ENCODE measurements at places on chromosomes 3 and 15.

GRCh38 chr3:128590948-128591347 is 59.7 kb downstream of the RPN1 start:
- no peak for DNase-seq

DNA sequence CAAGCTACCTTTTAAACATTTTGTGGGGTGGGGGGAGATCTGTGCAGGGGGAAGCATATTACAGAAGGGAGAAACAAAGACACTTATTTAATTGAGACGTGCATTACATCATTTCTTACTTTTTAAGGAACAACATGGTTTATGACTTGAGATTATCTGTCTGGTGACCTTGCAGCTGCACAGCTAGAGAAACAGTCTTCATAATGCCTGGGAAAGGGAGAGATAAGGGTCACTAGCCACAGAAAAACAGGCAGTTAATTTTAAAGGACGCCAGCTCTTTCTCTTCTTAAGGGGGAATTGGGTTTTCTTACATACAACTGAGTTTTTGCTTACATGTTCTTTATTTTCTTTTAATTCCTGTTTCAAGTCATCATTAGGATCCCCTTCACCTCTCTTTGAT is 147.9 kb downstream of the SST start:
- no peak for DNase-seq

- no peak for DNase-seq
Measured at GRCh38 chr3:161100994-161101393, 4.2 kb downstream of the B3GALNT1 start.

GRCh38 chr3:120802916-120803315 is 60.4 kb downstream of the GTF2E1 start:
- no peak for DNase-seq

DNA sequence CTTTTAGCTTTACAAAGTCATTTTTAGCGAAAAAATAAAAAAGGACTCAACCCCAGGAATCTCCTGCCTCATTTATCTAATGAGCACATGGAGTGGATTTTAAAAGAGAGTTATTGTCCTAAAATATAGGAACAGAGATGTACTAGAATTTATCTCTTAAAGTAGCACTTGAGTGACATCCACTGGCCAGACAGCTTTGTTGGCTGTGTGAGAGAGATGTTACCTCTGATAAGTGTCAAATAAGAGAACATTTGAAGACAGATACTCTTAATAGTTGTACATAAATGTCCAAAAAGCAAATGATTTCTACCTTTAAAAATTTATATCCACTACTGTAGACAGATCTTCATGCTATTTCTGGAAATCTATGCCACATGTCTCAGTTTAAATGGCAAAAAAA is 12.3 kb upstream of the MFSD1 start:
- DNase-seq, result no peak

GRCh38 chr15:68734352-68734751 is 86.3 kb downstream of the ANP32A start:
- DNase-seq, result no peak

- DNase-seq, result no peak
Measured at GRCh38 chr15:85125056-85125661, 143.5 kb downstream of the PDE8A start.

- no peak for DNase-seq
Measured at GRCh38 chr15:59330649-59331048, 42.0 kb downstream of the MYO1E start.

DNA sequence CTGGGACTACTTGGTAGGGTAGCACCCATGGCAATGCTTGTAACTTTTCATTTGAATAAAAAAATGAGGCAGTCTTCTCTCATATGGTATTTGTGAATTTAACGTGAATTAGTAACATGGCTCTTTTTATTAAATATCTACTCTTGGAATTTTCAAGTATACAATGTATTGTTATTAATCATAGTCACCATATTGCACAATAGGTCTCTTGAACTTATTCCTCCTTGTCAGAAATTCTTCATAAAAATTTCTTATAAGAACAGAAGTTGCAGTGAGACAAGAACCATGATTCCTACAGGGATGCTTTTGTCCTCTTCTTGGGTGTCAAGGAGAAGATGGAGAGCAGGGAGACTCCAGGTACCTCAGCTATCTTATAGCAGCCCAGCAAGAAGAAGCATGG is 203.8 kb upstream of the FEZF2 start:
- no peak for DNase-seq

GRCh38 chr3:71142441-71143161 is 440.9 kb downstream of the FOXP1 start:
- DNase-seq, result no peak

GRCh38 chr3:147402159-147402558 is 4.2 kb downstream of the ZIC4 start:
- no peak for DNase-seq

- no peak for DNase-seq
Measured at GRCh38 chr3:4065085-4065484, 238.1 kb upstream of the SETMAR start.

DNA sequence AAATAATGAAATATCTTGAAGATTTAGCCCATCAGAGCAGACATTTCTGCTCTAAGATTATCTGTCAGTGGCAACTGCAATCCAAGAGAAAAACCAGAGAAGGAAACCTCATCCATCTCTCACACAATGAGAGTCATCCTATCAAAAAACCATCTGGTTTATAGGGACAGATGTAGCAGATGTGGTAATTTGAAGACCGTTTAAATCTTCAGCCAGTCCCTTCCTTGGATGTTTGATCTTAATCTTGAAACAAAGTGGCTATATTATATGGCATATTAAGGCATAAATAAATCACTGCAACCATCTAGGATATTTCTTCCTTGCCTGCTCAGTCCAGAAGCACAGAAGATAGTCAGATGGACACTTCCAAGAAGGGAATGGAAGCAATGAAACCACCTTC is 305.3 kb downstream of the MAGI1 start:
- DNase-seq, result no peak

DNA sequence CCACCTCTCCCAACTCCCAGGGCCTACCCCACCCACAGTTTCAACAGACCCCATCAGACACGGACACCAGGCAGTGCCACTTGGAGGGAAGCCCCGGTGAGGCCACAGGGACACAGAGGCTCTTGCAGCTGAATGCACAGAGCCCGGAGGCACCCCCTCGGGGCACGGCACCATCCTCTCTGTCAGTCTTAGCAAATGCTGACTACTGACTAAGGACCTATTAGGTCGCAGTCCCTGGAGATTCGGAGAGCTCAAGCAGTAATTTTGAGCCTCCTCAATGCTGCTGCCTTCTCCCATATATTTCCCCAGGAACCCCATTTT is 79.9 kb downstream of the VGLL4 start:
- no peak for DNase-seq

GRCh38 chr3:46910166-46910760 is 32.7 kb downstream of the PTH1R start:
- DNase-seq, result peak; percentile 18

- peak; percentile 41 for DNase-seq
Measured at GRCh38 chr15:95957861-95958260, 372.6 kb upstream of the NR2F2 start.

GRCh38 chr15:39589815-39590644 is 9.2 kb downstream of the THBS1 start:
- DNase-seq, result no peak

DNA sequence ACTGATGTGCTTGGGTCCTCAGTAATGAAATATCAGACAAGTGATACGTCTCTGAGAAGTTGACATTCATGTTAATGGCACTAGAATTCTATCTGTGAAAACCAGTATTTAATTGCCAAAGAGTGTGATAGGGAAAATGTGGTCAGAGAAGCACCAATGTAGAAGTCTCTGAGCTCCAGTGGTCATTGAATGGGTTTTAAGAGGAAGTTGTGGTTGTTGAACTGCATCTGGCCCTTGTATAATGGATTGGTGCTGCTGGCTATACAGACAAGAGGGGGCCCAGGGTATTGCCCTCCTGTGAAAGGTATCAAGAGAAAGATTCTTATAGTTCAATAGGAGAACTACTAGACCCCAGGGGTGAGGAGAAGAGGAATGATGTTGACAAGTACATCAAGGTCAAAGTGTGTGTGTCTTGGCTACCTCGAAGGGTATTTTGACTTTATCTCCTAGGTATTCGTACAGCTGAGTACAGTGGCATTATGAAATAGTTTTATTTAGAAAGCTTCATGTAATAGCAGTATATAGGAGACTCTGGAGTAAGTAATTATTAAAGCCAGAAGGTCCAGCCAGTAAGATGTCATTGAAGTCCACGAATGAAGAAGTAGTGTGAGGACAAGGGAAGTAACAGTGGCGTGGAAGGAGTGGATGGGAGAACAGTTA is 47.1 kb downstream of the CHD2 start:
- DNase-seq, result no peak

DNA sequence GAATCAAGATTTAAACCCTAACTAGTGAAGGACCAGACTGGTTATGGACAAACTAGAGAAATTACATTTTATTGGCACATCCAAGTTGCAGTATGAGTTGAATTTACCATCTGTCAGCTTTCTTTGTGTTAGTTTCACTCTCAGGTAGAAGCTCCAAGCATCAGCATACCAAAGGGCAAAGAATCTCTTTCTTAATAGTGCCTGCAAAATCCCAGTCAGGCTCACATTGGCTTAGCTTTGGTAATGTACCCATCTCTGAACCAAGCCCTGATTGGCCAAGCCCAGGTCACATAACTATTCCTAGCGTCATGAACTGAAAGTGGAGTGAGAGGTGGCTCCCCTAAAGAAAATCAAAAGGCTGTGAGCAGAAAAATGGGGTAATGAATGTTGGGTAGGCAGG is 66.9 kb downstream of the CCNL1 start:
- no peak for DNase-seq

- DNase-seq, result no peak
Measured at GRCh38 chr15:98958918-98959639, 48.5 kb downstream of the PGPEP1L start.

- no peak for DNase-seq
Measured at GRCh38 chr3:50207359-50208042, 2.4 kb downstream of the SLC38A3 start.

DNA sequence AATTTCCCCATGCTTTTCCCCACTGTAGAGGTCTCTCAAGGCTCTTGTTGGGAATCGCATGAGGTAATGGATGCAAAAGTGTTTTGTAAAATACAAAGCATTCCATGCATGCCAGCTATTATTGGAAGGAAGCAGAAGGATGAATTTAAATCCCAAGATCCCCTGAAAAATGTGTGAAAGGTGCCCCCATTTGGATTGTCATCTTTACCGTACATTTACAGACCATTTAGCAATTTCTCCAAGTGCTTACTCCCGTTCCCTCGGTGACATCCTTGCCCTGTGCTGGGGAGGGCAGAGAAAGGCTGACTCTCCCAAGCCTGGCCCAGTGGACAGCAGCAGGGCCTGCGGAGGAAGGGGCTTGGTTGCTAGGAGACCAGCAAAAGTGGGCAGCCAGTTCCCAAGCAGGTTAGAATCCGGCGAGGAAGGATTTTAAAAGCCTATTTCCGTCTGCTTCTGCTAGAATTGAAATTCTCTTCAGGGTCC is 31.1 kb upstream of the NEO1 start:
- DNase-seq, result no peak
